Fibroblast of villous mesenchyme (primary cell): ENCODE measurements at places on chromosomes 5 and 9. TPM values are rescaled to one million over a fixed set of nuclear protein-coding genes. Genes with fewer than 3 reads are reported as not detected.

GRCh38 chr9:36842560-36843530 lies 191.2 kb downstream of the PAX5 start:
- DNase-seq, result no peak

DNA sequence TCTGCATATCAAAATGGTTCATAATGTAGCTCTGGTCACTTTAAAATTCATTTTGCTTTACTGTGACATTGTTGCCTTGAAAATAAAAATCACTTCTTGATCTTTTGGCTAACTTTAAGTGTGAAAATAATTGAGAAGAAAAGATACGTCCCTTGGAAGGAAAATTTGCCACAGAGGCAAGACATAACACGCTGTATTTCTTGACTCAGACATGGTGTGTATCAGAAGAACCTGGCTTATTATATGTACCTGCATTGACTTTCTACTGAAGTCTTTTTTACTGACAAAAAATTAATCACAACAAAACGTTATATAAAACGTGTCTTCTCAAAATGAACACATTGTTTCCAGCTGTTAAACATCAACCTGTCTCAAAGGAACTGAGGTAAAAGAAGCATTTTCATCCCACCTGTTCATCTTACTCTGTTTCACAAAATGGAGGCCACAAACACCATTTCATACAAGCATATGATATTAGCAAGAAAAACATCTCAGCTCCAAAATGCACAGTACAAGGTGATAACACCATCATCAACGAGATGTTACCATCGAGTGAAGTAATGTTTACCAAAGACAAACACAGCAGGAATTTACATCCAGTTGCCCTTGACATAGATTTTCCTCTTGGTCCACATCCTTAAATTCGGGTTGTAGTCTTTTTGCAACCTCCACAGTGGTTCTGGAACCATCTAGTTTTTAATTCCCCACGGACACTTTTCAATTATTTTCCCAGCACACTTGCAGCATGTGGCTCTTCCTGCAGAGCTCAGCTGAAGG lies 179.9 kb downstream of the GLIS3 start:
- no peak for DNase-seq

GRCh38 chr9:130159915-130160670 lies 12.1 kb upstream of the NCS1 start:
- DNase-seq, result no peak

GRCh38 chr9:2261421-2262103 lies 246.4 kb downstream of the SMARCA2 start:
- no peak for DNase-seq

DNA sequence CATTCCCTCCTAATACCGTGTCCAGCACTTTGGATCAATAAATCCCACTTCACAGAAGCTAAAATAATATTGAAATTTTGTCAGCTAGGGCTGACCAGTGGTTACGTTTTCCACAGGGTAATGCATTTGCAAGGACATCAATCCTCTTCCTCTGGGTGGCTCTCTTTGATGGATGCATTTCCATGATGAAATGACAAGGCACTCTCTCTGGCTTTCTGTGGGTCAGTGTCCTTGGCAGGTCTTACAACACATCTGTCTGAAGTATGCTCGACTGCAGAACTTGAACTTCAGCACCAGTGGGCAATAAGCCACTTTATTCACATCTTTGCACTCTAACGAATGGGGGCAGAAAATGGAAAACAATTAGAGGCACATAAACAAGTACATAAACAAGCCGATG lies 330.1 kb downstream of the ADAMTS6 start:
- DNase-seq, result peak; percentile 44

DNA sequence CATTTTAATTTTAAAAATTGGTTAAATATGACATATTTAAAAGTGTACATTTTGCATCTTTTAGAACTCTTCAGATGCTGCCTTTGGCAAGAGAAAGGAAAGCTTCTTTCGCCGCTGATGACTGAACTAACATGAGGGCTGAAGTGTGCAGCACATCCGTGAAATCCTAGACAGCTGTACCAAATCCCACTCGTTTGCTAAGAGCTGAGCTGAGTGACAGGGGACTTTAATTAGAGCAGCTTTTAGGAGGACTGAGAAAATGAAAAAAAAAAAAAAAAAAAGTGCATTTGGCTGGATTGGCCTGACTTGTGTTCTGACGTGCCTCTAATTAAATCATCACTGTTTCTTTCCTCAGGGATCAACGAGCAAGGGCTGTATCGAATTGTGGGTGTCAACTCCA lies 271.3 kb downstream of the ARHGAP26 start:
- DNase-seq, result no peak

The SPINK1 gene
- total RNA-seq, result 0.32 TPM in 1 of 2 replicates, not detected in the other
